CD4-positive, CD25-positive, alpha-beta regulatory T cell (primary cell): ENCODE measurements at places on chromosomes 16 and 17. TPM values are rescaled to one million over a fixed set of nuclear protein-coding genes. Genes with fewer than 3 reads are reported as not detected.

Gene MYOCD
- not detected for total RNA-seq

Gene ABCA9
- total RNA-seq: not detected

Gene STX1B
- total RNA-seq: 0.74 TPM

Gene SLC5A11
- total RNA-seq: not detected

Gene GPR179
- total RNA-seq: 0.07 TPM

Gene BAHCC1
- total RNA-seq: 0.54 TPM

Gene FN3K
- 2.0 TPM for total RNA-seq

Gene GLTPD2
- total RNA-seq: 0.39 TPM

Gene ITGAD
- total RNA-seq: not detected

DNA sequence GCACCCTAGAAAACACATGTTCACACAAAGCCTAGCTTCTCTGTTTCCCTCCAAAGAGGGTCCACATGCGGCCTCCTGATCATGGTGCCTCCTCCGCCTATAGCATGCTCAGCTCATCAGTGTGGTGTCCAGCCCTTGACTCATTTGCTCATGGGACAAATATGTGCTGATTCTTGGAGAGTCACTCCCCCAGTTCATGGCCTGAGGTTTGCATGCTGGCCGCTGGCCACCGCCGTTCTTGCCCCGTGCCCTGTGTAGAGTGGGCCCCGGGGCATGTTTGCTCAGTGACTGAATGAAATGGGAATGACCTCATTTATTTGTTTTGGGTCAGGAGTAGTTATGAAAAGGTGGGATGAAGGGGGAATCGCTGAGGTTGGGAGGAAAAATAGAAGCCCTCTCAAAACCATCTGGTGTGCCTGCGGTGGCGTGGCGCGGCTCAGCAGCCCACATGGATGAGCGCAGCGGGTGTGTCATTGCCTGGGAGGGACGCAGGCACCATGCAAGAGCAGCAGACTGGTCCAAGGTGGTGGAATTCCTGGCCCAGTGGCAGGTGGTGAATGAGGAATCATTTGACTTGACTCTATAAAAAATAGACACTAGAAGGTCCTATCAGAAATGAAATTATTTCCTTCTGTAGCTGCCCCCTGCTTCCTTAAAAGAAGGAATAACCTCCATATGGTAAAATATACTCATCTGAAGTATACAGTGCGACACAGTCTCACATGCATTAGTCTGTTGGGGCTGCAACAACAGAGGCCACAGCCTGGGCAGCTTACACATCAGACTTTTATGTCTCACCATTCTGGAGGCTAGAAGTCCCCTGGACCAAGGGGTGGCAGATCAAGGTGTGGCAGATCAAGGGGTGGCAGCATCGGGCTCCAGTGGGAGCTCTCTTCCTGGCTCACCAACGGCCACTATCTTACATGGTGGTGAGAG lies 31.7 kb downstream of the CRISPLD2 start:
- no peak for DNase-seq

- DNase-seq: peak; percentile 92
These were observed at the start of the genes PRMT7 and SLC7A6OS for GRCh38 chr16:68310774-68311511. TSS of gene PRMT7 (plus strand) at chr16:68311019. CDS start at chr16:68315980, 4,961 bp downstream. TSS of gene SLC7A6OS (minus strand) at chr16:68310946. CDS start at chr16:68310926, 20 bp downstream.

GRCh38 chr17:57415751-57416207 lies 159.5 kb downstream of the MSI2 start:
- no peak for DNase-seq

DNA sequence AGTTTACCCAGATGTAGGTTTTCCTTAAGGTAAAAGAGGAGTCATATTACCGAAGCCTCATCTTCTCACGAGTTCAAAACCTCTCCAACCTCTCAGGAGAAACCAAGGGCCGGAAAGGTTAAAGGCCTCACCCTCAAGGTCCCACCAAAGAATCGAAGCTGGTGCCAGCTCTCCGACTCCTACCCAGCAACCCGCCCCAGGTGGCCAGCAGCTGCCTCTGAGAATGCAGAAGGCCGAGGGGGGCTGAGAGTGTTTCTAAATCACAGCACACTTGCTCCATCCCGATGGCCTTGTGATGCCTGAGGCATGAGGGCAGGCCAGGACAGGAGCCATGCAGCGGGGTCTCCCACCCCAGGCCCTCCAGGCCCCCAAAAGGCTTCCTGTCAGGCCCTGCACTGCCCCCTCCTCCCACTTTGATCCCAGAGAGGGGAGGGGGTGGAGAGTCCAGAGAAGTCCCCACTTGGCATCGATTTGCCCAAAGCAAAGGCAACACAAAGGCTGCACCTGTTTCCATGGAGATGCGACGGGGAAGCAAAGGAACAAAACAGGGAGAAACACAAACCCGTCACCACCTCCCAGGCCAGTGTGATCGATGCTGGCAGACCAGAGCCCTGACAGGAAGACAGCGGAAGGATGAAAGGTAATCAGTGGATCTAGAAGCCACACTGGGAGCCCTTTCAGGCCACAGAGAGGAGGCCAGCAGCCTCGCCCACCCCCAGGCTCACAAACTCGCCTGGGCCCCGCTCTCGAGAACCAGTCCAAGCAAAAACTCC lies 39.0 kb downstream of the CUEDC1 start:
- DNase-seq: no peak

DNA sequence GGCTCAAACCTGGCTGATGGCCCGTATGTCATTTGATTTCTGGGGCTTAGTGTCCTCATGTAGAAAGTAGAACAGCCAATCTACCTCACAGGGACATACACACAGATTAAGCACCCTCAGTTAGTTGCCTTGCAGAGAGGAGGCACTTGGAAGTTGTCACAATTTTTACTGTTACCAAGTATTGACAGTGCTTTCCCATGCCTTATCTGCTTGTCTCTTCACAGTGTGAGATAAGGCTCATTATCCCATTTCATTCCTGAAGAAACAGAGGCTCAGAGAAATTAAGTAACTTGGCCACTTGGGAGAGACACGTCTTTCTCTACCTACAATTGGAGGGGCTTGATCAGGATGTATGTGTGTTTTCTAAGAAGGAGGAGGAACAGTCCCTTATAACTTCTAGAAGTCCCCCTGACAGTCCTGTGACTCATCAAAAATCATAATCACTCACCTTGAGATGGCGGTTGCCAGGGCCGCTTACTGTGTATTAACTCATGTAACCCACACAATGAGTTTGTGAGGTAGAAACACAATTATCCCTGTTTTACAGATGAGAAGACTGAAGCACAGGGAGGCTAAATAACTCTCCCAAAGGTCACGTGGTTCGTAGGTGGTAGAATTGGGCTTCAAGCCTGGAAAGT lies 56.9 kb upstream of the LHX1 start:
- DNase-seq: no peak

- DNase-seq: no peak
These were observed 496.5 kb downstream of the TOX3 start for GRCh38 chr16:52050418-52050817.

DNA sequence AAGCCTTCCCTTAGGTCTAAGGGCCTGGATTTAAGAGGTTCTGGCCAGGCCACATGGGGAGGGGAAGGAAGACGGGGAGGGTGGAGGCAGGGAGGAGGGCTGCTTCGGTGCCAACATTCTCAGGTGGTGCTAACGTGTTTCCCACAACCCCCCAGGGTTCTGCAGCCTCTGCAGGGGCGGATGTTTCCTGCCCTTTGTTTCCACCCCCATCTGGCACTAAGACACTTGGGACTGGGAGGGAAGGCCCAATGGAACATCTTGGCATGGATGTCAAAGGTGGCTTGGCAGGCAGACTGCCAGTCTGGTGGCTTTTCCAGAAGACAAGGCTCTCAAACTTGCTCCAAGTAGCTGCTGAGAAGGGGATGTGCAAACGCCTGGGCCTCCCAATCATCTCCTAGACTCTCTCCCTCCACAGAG lies 12.7 kb downstream of the HIC1 start:
- no peak for DNase-seq

- no peak for DNase-seq
These were observed 88.5 kb downstream of the NPIPB11 start for GRCh38 chr16:29318037-29318436.

DNA sequence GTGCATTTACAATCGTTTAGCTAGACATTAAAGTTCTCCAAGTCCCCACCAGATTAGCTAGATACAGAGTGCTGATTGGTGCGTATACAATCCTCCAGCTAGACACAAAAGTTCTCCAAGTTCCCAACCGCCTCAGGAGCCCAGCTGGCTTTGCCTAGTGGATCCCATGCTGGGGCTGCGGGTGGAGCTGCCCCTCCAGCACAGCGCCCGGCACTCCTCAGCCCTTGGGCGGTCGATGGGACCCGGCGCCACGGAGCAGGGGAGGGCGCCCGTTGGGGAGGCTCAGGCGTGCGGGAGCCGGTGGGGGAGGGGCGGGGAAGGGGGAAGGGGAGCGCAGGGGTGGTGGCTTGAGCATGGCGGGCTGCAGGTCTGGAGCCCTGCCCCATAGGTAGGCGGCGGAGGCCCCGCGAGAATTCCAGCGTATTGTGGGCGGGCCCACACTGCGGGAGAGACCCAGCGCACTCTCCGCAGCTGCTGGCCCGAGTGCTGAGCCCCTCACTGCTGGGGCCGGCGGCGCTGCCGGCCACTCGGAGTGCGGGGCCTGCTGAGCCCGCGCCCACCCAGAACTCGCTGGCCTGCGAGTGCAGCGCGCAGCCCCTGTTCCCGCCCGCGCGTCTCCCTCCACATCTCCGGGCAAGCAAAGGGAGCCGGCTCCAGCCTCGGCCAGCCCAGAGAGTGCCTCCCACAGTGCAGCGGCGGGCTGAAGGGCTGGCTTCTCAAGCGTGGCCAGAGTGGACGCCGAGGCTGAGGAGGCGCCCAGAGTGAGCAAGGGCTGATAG lies 907.5 kb downstream of the CDH8 start:
- DNase-seq: no peak

DNA sequence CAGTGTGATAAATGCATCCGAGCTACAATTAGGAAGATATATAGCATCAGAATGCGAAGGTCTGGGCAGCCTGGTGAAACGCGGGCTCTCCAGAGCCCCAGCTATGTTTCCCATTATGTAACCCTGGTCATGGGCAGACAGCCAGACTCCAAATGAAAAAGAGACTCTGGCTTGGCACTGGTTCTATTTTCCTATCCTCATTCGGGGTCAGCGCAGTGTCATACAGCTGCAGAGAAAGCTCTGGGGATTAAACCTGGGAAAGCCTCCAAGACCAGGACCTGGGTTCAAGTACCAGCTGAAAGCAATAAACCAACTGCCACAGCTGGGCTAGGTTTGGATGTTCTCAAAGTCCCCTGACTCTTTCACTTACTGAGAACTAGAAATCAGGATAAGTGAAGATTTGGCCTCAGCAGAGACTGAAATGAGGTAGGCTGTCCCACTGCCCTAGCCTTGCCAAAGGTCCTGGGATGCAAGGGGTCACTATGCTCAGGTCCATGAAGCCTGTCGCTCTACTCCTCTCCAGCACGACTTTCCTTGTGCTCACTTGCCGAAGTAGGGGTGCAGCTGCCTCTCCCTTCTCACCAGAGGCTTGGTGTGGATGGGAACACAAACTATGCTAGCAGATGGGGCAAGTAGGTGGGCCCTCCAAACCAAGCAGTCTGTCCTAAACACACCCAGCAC lies 123.8 kb downstream of the SMG6 start:
- no peak for DNase-seq

GRCh38 chr17:50841277-50841948 lies 6.0 kb downstream of the WFIKKN2 start:
- no peak for DNase-seq

- no peak for DNase-seq
These were observed 19.0 kb downstream of the USP32 start for GRCh38 chr17:60372790-60373483.

DNA sequence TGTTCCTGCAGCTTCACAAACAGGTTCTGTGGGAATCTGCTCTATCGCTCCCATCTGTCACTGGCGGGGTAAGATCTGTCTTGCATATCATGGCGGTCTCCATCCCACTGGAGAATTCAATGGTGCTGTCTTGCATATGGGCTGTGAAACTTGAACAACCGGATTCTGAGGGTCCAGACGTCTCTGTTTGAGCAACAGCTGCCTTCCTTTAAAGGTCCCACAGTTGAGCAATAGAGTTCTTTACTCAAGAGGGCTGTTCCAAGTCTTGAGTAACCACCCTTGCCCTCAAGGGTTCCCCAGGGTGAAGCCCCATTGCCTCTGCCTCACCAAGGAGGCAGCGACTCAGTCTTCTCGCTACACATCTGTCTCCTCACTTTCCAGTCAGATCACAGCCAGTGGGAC lies 50.8 kb downstream of the ZFHX3 start:
- no peak for DNase-seq

DNA sequence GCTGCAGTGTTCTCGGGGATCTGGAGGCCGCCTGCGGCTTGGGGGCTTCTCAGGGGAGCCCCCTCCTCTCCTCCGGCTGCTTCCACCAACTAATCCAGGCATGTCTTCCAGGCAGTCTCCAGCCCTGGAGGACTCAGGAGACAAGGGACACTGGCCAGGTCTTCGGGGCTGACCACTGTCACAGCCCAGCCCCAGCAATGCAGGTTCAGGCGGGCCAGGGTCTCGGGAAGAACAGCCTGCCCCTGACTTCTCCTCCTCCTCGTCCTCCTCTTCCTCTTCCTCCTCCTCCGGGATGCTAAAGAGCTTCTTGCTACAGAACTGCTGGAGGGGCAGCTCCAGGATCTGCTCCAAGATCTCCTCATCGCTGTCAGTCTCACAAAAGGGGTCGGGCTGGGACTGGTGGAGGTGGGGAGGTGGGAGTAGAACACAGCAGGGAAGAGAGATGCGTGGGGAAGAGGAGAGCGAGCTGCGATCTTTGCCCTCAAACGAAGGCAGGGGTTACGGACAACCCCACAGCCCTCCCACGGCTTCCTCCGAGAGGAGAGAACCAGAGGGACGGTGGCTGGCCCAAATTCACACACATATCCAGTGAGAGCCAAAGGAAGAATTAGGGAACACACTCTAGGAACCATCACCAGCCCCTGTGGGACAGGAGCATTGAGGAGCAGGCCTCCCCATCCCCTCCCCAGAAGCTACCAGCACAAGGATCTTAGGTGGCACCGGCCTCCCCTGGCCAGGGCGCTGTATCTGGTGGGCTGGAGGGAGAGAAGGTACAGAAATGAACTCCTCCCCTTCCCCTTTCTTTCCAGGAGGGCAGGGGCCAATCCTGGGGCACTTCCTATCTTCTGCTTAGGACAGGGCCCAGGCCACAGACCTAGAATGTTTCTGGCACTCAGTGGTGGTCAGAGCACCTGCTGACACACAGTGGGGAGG lies 19.3 kb downstream of the TSPOAP1 start:
- DNase-seq: no peak

GRCh38 chr16:78969721-78970120 lies 630.8 kb downstream of the MAF start:
- no peak for DNase-seq

DNA sequence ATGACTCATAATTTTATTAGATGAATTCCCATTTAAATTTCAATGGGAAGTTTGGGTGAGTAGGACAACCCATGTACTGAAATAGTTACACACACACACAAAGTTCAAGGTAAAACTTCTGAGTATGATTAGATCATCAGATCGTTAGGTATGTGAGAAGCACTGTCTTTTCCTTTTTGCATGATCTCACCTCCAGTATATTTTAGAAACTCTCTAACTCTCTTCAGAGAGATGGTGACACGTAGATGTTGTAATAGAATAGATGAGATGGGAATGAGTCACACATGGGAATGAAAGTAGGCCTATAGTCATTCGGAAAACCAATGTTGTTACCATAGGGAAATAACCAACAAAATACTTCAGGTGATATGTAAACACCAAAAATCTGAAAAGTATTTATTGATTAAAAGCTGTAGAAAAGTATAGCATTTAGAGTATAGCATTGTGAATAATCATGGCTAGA lies 22.2 kb downstream of the KRT23 start:
- DNase-seq: no peak

GRCh38 chr17:10061111-10061845 lies 137.1 kb downstream of the GAS7 start:
- DNase-seq: no peak

GRCh38 chr16:16122264-16122663 lies 101.0 kb downstream of the ABCC6 start:
- no peak for DNase-seq

GRCh38 chr17:35023538-35023937 lies 40.0 kb downstream of the RFFL start:
- no peak for DNase-seq

GRCh38 chr17:67044016-67044772 lies at the start of gene CACNG1:
TSS of gene CACNG1 (plus strand) at chr17:67044554. CDS start at chr17:67044661, 107 bp downstream.
- no peak for DNase-seq
